ENCODE measurements at places on chromosomes 5 and 9. TPM values are rescaled to one million over a fixed set of nuclear protein-coding genes. Genes with fewer than 3 reads are reported as not detected.
A peak's percentile ranks its signal among the peaks of the same experiment; 100 is the strongest.

- DNase-seq = no peak
Observed at GRCh38 chr5:369151-369868, 47.8 kb downstream of the AHRR start.

DNA sequence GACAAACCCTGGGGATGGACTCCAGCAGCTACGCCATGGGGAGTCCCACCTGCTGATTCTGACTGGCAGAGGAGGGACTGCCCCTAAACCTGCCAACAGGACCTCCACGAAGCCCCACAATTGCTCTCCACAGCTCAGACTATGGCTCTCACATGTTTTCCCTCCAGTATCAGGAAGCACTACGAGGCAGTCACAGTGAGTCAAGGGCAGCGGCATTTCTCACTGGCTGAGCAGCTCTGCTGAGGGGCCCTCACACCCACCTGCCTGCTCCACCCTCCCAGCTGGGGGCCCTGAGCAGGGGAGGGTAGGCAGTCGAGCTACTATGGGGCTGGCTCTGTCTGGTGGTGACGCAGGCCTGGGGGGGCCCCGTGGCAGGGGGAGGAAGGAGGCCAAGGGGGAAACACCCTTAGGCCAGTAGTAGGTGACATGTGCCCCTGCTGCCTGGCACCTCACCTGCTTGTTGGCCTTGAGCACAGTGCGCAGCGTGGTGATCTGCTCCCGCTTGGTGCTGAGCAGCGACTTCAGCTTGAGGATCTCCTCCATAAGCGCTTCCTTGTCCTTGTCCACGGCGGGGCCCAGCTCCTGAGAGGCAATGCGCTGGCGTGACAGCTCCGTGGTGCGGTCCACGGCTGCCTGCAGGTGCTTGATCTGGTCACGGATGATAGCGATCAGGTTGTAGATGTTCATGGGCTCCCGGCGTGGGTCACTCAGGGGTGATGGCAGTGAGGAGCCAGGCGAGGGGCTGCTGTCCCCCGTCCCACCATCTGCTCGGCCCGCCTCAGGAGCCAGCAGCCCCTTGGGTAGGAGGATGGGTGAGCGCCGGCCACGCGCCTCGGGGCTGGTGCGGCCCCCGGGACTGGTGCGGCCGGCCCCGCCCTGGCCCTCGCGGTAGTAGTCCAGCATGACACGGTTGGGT, 46.3 kb downstream of the BICD2 start:
- no peak for DNase-seq

DNA sequence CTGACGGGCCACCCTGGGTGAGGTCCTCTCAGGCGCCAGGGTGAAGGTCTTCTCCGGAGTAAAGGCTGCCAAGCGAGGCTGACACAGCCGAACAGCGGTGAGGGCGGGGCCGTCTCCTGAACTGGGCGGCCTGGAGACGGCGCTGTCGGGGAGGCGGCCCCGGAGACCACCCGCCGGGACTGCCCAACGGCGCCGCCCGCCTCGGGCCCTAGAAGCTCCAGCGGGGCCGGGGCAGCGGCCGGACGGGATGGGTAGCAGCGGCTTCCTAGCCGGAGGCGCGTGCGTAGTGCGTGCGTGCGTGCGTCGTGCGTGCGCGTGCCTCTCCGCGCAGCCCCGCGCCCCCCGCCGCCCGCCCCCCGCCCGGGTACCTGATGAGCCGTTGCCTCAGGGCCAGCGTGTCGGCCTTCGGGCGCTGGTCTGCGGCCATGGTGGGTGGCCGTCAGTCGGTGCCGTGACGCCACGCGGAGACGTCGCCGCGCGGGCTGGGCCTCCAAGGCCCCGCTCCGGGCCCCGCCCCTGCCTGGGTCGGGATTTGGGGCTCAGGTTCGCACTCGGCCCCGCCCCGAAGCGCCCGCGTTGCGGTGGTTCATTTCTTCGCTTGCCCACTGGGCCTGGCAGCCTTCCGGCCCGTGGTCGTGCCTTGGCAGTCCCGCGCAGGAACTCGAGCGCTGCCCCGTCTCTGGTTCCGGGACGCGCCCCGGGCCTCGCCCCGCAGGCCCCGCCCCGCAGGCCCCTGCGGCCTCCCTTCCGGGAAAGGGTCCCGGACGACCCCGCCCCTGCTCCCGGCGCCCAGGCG, at the start of gene PHYKPL:
PHYKPL (minus strand) TSS at position 679 of the 796 bp plus-strand sequence; CDS start at position 427, 252 bp downstream.
- peak; percentile 51 for DNase-seq

- DNase-seq = no peak
Observed at GRCh38 chr5:72295539-72295938, 24.5 kb downstream of the MRPS27 start.

- DNase-seq = no peak
Observed at GRCh38 chr5:133420440-133421301, 191.7 kb downstream of the FSTL4 start.

GRCh38 chr5:149605998-149606724, 24.9 kb downstream of the ARHGEF37 start:
- DNase-seq = no peak

DNA sequence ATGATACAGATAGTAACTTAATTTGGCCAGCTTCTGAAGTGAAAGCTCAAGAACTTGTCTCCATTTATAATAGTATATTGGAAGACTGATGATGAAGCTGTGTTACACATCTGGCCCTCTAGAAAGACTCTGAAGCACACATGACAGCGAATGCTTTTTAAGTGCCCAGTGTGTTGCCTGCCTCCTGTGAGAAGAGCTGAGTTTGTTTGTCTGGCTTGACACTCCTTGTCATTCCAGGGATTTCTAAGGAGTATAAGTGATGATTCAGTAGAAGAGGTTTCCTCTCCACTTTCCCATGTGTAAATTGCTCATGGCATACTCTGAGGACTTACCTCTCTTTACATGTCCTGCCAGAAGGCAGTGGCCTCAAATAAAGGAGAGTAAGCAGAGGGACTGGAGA, 30.4 kb upstream of the LRRTM2 start:
- no peak for DNase-seq

- no peak for DNase-seq
Observed at GRCh38 chr9:748861-749497, 92.5 kb upstream of the DMRT1 start.

GRCh38 chr9:105289305-105289704, 44.9 kb downstream of the SLC44A1 start:
- DNase-seq = no peak

GRCh38 chr5:73799401-73799972, 173.5 kb downstream of the ARHGEF28 start:
- DNase-seq = no peak

- no peak for DNase-seq
Observed at GRCh38 chr9:100064872-100065581, 33.8 kb downstream of the ERP44 start.

DNA sequence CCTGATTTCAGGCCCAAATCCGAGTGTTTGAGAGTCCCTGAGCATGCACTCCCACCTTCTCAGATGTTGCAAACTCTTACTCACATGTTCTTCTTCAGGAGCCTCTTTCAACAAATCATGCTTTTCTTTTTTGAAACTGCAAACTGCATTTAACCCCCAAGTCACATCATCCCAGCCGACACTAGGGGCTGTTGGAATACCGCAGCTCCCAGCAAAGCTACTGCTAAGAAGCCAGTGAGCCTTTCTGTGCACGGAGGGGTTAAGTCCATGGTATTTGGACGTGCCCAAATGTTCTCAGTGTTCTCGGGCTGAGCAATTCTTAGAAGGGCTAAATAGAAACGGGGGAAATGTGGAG, 282.9 kb downstream of the NFIB start:
- DNase-seq = peak; percentile 84

PCDHGB4 gene
- total RNA-seq = 6.1 TPM

SHOC1 gene
- total RNA-seq = 0.79 TPM

HAVCR2 gene
- total RNA-seq = 8.1 TPM

PDZD2 gene
- total RNA-seq = 34.9 TPM

VLDLR gene
- total RNA-seq = 15.9 TPM

NMUR2 gene
- 0.10 TPM for total RNA-seq

SPATA31C1 gene
- total RNA-seq = not detected

CENPP gene
- 6.0 TPM for total RNA-seq

PCDHA1 gene
- total RNA-seq = not detected

PLPPR1 gene
- total RNA-seq = 1.5 TPM

PLPP6 gene
- 5.6 TPM for total RNA-seq

SPINK6 gene
- not detected for total RNA-seq

CCDC152 gene
- 3.1 TPM for total RNA-seq

LCNL1 gene
- 0.20 TPM for total RNA-seq
